ENCODE measurements at places on chromosomes 4 and X.
A peak's percentile ranks its signal among the peaks of the same experiment; 100 is the strongest.

DNA sequence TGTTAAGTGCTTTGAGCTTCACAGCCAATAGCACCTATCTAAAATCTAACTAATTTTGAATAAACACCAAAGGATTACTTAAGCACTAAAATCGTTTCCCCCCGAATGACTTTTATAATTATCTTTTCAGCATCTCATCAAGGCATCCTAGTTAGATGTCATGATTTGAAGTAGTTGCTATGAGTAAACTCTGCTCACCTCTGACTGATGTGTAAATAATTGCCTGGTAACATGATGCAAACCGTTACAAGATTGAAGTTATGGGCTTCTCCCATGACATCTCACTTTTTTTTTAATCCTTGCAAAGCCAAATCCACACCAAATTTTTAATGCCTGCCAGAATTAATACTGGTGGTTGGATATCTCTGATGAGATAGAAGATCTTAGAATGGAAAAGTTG lies 377.1 kb downstream of the PRDM5 start:
- no peak for DNase-seq

DNA sequence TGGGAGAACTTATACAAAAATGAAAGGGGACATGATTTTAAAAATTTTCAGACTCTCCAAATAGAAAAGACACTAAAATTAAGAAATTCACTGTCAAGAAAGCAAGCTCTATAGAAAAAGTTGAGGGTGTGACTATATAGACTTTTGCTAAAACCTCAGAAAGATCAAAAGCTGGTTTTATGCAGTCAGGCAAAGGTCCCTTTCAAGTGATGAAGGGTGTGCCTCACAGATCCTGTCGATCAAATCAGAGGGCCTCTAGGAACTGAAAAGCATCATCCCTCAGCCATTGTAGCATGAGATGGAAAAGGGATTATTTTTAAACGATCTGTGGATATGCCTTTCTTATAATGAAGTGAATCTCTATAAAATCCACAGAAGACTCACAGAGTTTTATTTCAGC lies 116.5 kb downstream of the FAM13A start:
- DNase-seq, result no peak

DNA sequence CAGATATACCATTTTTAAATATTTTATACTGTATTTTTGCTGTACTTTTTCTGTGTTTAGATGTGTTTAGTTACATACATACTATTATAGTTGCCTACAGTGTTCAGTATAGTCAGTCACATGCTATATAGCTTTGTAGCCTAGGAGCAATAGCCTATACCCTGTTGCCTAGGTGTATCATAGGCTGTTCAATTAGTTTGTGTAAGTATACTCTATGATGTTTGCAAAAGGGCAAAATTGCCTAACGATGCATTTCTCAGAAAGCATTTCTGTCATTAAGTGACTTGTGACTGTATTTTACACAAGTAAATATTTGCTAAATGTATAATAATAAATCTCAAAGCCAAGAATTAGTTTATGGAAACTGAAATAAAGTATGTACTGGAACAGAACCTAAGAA lies 9.5 kb downstream of the ETFDH start:
- DNase-seq, result no peak

DNA sequence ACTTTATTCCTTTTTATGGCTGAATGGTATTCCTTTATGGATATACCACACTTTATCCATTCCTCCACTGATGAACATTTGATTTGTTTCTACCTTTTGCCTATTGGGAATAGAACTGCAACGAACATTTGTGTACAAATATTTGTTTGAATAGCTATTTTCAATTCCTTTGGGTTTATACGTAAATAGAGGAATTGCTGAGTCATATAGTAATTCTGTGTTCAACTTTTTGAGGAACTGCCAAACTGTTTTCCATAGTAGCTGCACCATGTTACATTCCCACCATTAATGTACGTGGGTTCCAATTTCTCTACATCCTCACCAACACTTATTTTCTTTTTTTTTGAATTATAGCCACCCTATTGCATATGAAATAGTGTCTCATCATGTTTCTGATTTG lies 156.5 kb upstream of the ATP6AP2 start:
- DNase-seq, result no peak

DNA sequence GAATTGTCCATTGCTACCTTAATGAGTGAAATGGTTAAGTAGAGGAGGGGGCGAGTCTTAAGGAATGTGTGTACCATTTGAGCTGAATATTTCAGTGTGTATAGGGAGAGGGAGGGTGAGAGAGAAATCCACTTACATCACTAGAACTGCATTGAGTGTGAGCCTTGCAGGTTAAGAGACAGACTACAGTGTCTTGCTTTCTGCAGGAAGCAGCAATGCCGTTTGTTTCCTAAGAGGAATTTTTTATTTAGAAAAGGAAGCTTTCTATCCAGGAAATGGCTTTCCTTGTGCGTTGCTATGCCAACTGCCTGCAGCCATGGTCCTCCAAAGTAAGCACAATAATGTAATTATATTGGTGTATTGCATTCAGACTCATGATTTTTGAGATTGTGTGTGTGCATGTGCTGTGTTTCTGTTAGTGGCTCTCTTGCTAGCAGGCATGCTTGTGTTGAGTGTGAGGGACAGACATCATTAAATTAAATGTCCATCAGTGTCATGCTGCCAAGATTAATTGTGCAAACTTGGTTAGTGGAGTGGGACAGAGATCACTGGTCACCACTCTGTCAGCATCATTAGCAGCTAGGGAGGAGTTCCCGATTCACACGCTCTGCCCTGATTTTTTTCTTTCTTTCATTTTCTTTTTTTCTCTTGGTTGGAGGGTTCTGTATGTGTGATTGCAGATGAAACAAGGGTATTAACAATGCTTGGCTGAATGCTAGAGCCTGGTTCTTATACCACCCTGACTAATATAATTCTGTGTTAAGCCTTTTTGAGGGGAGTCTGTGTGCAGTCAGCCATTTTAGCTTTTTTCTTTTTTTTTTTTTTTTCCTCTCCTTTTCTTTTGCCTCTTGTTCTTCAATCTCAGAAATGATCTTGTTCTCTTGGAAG lies 164.3 kb downstream of the RAPGEF2 start:
- DNase-seq, result peak; percentile 32

GRCh38 chrX:119121341-119121740 lies 6.3 kb downstream of the KIAA1210 start:
- DNase-seq, result no peak

DNA sequence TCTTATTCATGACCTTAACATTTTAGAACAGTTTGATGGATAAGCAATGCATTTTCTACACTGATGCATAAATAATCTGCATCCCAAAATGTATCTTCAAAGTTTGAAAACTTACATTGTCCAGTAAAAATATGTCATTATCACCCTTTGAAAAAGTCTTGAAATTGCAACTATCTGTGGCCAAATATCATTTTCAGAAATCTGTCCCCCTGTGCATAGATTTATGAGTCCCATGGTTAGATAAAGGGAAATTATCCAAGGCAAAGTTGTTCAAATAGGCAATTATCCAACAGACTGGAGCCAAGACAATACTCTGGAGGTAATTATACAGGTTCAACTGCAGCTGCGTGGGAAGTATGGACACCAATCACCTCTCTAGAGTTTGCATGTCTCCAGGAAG lies 182.5 kb upstream of the INTU start:
- DNase-seq, result no peak

DNA sequence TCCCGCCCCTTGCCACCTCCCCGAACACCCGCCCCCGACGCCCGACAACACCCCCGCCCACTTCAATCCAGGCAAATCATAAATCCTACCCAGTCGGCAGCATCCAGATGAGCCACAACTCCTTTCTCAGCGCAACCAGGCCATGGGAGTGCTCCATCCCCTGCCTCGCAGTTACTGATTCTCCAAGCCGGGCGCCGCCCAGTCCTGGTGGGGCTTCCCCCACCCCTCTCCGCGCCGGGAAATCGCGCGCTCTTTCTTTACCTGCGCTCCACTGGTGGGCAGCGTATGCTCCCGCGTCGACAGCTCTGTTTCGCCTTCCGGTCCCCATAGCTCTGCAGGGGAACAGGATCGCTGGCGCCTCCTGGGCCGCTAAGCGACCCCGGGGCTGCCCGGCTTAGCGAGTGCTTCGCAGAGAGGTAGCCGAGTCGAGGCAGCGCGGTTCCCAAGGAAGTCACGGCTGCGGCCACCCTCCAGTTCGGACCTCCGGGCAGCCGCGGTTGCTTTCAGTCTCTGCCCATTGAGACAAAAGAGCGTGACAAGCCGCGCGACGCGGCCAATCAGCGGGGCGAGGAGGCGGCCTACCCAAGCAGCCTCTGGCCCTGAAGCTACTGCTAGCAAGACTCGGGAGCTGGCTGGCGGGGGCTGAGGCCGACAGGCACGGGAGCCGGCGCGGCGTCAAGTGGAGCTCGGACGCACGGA lies 43.7 kb upstream of the TMSB15B start:
- DNase-seq, result peak; percentile 72

- no peak for DNase-seq
These were observed 48.1 kb upstream of the PLK4 start for GRCh38 chr4:127832585-127832984.

- DNase-seq, result no peak
These were observed 124.7 kb downstream of the CBR4 start for GRCh38 chr4:168885400-168885799.

GRCh38 chr4:7109169-7109568 lies 41.3 kb upstream of the GRPEL1 start:
- no peak for DNase-seq

DNA sequence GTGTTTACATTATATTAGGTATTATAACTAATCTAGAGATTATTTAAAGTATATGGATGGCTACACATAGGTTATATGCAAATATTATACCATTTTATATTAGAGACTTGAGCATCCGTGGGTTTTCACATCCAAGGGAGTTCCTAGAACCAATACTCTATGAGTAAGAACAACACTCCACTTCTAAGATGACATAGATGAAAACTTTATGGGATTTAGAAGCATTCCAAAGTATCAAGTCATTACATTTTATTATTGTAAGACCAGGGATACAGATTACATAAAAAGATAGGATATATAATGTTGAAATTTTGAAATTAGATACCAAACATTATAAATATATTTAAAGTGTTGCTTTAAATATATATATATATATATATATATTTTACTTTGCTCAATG lies 207.0 kb downstream of the NAP1L3 start:
- DNase-seq, result no peak

DNA sequence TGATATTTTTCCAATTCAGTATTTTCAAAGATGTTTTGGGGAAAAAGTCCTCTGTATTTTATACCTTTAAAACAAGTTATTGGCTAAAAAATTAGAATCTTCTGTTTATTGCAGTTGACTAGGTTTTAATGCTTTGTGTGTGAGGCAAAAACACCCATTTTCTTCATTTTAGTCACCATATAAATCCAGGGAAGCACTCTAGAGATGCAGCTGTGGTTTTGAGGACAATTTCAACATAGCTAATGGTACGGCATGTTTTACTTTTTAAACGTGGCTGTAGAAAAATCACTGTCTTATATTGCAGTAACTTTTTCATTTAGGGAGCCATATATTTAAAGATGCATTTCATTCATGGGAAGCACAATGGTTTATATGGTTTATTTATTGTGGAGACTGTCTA lies 129.1 kb upstream of the PITX2 start:
- no peak for DNase-seq

- no peak for DNase-seq
These were observed 3.4 kb downstream of the SPATA4 start for GRCh38 chr4:176191974-176192373.

GRCh38 chrX:46791927-46792809 lies 33.2 kb upstream of the SLC9A7 start:
- no peak for DNase-seq

GRCh38 chr4:107153228-107153627 lies 117.1 kb upstream of the DKK2 start:
- no peak for DNase-seq

DNA sequence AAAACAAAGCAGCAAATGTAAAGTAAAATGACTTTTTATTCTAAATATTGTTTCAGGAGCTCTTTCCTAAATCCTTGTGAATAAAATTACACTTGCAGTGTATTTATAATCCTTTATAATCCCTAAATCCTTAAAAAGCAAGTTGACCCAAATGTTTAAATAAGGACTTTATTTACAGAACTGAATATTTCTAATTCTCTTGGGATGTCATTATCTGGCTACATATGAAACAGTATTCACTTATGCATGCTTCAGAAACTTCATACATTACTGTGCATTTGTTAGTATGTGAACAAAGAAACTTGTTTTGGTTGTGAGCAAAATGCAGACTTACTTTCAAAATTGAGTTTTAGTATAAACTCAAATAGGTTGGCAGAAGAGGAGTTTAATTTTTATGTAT lies 49.2 kb downstream of the PTTG2 start:
- no peak for DNase-seq

GRCh38 chrX:16445166-16445752 lies 204.7 kb upstream of the S100G start:
- no peak for DNase-seq

DNA sequence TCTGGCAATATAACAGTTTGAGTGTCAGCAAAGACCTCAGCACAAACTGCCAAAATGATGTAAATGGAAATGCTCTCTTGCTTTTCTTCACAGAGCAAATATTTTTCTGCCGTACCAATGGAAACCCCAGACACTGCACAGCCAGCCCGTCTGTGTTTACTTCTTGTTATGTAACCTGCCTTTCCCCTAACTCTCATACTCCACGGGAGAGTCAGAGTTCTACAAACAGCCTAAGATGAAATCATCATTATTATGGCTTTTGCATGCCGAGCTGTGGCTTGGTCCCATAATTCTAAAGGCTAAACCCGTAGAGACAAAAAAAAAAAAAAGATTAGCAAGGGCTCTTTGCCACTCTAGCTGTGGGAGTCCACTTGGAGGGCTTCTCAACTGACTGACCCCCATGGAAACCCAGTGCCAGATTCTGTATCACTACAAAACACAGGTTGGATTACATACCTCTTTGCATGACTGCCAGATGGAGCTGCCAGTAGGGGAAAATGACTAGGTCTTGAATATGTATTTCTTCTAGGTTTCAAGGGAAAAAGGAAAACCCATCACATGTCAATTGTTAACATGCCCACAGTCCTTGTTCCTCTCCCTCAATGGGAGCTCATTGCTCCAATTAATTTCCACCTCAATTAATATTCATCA lies 197.2 kb upstream of the CNKSR2 start:
- DNase-seq, result peak; percentile 15

DNA sequence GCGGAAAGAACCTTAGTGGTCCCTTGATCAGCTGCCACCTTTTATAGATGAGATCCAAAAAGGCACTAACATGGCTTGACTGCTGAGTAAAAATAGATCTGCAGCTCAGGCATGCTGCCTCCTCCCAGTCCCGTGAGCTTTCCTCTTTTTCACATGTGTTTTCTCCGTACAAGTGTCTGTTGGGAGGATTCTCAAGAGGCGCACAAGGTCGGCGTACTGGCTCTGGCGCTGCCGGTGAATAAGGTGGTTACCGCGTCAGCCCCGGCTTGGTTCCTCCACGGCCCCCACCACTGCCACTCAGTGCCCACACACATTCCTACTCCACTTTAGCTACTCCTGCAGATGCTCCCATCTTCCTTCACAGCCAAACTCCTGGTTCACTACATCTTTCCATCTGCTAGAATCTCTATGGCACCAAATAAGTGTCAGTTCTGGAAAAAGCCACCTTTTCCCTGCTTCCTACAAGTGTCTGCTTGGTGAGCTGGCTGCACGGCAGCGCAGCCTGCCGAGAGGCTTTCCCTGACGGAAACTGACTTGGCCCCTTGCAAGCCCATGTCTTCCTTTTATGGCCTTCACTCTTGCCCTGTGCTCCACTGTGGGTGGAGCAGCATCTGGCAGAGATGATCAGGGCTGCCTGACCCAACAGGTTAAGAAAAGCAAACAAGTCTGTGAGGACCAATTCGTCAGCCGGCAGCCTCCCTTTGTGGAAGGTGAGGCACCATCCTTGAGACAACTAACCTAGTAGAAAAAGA lies 99.8 kb downstream of the KLHL8 start:
- no peak for DNase-seq

Measured in right hindlimb (tissue), 1 donor.